ENCODE measurements at places on chromosomes 2 and 18. TPM values are rescaled to one million over a fixed set of nuclear protein-coding genes. Genes with fewer than 3 reads are reported as not detected.

NIF3L1 gene
- polyA plus RNA-seq = 16.9 TPM

COL4A3 gene
- polyA plus RNA-seq = 0.03 TPM

C2orf76 gene
- polyA plus RNA-seq = 31.0 TPM

ANKRD53 gene
- polyA plus RNA-seq = not detected

LBH gene
- 0.76 TPM for polyA plus RNA-seq

HOXD3 gene
- not detected for polyA plus RNA-seq

FSHR gene
- polyA plus RNA-seq = not detected

TMEM163 gene
- polyA plus RNA-seq = not detected

DNA sequence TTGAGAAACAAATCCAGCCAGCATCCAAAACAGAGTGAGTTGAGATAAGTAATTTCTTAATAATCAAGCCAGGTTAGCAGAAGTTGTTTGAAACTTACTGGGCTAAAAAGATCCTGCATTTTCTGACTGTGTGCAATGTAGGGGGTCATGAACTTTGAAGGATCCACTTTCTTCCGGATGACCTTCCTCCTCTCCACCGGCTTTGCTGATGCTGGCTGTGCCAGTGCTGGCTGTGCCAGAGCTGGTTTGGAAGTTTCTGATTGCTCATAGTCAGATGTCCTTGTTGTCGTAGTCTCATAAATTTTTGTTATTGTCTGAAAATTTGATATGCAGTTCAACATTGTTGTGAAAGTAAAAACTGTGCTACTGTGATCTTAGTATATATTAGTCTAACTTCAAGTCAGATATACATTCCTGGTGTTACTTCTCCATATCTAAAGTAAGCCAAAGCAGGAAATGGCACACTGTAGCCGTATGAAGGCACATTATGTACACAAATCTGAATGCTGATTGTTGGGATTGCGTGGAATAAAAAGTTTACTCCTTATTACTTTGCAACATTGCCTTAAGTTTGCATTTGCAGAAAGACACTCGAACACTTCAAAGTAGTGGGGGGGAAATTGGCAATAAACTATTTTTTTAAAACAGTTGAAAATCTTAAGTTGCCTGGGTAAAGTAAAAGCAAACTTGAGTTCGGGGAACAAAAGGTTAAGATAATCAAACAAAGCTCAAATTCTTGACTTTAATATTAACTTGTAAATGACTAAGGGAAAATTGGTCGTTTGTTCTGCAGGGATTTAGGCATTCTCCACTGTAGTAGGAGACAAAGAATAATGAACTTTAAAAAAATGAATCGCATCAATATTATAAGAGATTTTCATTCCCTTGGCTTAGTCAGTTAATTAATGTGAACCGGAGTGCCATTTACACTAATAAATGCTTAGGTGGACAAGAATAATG is 6.4 kb downstream of the NEB start:
- no peak for DNase-seq
- no peaks in the 10 kb centered on the region for H3K36me3 ChIP-seq
- no peaks in the 10 kb centered on the region for H3K4me1 ChIP-seq
- H3K27me3 ChIP-seq = no peaks in the 10 kb centered on the region
- no peak overlapping the region for H3K4me3 ChIP-seq

- peaks cover 20% of the 10 kb centered on the region for H3K4me1 ChIP-seq
- peaks cover 41% of the 10 kb centered on the region for H3K27me3 ChIP-seq
- H3K4me3 ChIP-seq = no peak overlapping the region
- no peaks in the 10 kb centered on the region for H3K36me3 ChIP-seq
- no peak for DNase-seq
- no peak overlapping the region for H3K27ac ChIP-seq
Measured at GRCh38 chr2:72895154-72895553, 7.9 kb downstream of the SPR start.

- peaks cover 22% of the 10 kb centered on the region for H3K4me1 ChIP-seq
- H3K27ac ChIP-seq = no peak overlapping the region
- no peaks in the 10 kb centered on the region for H3K36me3 ChIP-seq
- H3K27me3 ChIP-seq = no peaks in the 10 kb centered on the region
- no peak for DNase-seq
Measured at GRCh38 chr2:208046686-208047085, 21.4 kb upstream of the PLEKHM3 start.

GRCh38 chr2:213066443-213066743 is 85.0 kb downstream of the IKZF2 start:
- no peak overlapping the region for H3K27ac ChIP-seq
- DNase-seq = no peak
- no peak overlapping the region for H3K4me3 ChIP-seq
- H3K27me3 ChIP-seq = no peaks in the 10 kb centered on the region
- no peaks in the 10 kb centered on the region for H3K36me3 ChIP-seq
- no peaks in the 10 kb centered on the region for H3K4me1 ChIP-seq

GRCh38 chr2:164842624-164842966 is 972 bp upstream of the COBLL1 start:
- H3K4me3 ChIP-seq = no peak overlapping the region
- H3K4me1 ChIP-seq = peaks cover 29% of the 10 kb centered on the region
- H3K36me3 ChIP-seq = no peaks in the 10 kb centered on the region
- no peak for DNase-seq

DNA sequence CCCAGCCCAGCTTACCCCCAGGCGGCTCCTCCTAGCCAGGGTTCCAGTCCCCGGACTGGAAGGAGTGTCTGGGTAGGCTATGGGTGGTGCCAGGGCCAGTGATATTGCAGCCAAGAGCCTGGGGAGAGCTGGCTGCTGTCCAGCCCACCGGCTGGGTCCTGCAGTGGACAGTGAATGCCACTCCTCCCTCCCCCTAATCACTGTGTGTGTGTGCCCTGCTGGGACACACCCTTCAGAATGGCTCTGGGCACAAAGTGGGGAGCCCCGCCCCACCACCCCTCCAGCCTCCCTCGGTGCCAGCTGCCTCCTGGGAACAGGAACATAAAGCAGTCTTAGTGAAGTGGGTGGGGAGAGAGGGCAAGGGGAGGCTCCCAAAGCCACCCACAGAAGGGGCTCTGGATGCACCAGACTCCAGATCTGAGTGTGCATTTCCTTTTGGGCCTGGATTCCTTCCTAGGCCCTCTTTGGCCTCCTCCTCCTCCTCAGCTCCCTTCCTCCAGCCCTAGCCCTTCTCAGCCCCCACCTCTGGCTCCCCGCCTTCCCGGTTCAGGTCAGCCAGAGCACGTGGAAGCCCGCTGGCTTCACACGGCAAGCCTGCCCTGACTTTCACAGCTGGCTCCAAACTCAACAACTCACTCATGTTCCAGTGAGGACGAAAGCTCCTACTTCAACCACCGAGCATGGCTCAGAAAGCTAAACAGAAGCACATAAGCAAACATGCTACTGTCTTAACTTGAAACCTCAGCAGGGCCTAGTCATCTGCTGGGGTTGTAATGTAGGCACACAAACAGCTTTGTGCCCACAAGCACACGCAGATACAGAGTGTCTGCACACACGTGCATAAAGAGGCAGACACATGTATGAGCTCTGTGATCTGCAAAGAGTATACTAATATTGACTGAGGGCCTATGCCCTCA is 209.2 kb upstream of the SMAD2 start:
- no peaks in the 10 kb centered on the region for H3K36me3 ChIP-seq
- H3K27ac ChIP-seq = no peak overlapping the region
- no peak overlapping the region for H3K4me3 ChIP-seq
- no peak for DNase-seq
- H3K4me1 ChIP-seq = peaks cover 8% of the 10 kb centered on the region

- DNase-seq = no peak
- H3K36me3 ChIP-seq = no peaks in the 10 kb centered on the region
- H3K4me1 ChIP-seq = no peaks in the 10 kb centered on the region
- H3K27ac ChIP-seq = no peak overlapping the region
- H3K4me3 ChIP-seq = no peak overlapping the region
Measured at GRCh38 chr2:22737144-22737543, 647.8 kb upstream of the KLHL29 start.

DNA sequence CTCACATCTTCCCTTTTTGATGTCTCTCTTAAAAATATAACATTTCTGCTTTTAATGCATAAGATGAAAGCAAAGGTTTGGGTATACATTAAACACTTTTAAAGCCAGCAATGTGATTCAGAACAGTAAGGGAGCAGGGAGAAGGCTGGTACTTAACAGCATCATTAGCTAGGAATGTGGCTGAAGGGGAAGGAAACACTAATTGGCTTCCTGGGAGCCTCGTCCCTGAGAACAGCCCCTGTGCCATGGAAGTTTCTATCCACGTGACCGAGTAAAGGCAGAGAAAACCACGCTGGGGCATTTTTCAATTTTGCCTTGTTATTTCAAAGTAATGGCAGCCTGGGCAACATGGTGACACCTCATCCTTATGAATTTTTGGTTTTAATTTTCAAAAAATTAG is 109.2 kb upstream of the GPC1 start:
- H3K4me1 ChIP-seq = no peaks in the 10 kb centered on the region
- no peak overlapping the region for H3K27ac ChIP-seq
- H3K27me3 ChIP-seq = no peaks in the 10 kb centered on the region
- H3K4me3 ChIP-seq = no peak overlapping the region
- no peaks in the 10 kb centered on the region for H3K36me3 ChIP-seq

Measured in CD14-positive monocyte (primary cell).